ENCODE measurements at places on chromosomes 7 and 10.

DNA sequence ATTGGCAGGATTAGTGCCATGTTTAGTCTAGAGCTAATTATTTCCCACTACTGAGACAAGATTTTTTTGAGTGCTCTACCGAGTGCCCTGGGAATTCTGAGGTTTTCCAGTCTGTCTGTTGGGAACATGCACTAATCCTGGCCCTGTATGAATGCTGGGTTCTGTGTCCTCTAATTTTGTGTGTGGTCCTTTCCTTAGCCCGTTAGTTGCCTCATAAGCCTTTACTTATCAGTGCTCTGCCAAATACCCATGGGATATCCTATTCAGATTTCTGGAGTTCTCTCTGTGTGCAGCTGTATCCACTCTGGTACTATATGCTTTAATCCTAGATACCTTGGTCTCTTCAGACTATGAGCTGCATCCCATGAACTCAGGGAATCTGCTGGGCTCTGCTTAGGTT, 13.1 kb downstream of the CSGALNACT2 start:
- DNase-seq, result no peak

DNA sequence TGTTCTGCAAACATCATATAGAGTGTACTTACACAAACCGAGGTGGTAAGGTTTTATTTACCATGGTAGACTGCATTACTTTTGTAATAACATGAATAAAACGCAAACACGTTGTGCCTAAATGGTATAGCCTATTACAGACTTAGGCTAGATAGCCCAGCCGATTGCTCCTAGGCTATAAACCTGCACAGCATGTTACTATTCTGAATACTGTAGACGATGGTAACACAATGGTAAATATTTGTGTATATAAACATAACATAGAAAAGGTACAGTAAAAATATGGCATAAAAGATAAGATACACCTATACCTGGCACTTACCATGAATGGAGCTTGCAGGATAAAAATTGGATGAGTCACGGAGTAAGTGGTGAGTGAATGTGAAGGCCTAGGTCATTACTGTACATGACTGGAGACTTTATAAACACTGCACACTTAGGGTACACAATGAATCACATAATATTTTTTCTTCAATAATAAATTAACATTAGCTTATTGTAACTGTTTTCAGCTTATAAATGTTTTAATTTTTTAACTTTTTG, 16.3 kb downstream of the AKR1D1 start:
- no peak for DNase-seq

- no peak for DNase-seq
Observed at GRCh38 chr10:6343305-6344010, 140.7 kb downstream of the PFKFB3 start.

GRCh38 chr7:130385600-130386066, 5.3 kb downstream of the CPA1 start:
- no peak for DNase-seq

- no peak for DNase-seq
Observed at GRCh38 chr7:155534691-155535090, 11.7 kb downstream of the CNPY1 start.

DNA sequence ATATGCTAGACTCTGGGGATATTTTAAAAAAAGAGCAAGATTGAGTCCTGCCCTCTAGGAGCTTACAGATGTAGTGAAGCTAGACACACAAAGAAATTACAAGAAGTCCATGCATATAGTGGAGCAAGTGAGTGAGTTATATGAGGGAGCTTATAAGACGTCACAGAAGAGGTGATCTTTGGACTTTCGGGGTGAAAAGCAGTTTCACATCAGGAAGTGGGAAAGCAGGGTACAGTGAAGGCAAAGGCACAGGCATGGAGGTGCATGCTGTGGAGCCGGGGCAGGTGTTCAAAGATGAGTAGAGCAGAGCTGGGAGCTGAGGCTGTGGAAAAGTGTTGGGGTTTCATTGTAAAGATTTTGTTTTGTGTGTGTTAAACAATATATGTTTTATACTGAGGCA, 38.5 kb upstream of the EXOC6 start:
- no peak for DNase-seq

GRCh38 chr10:110864662-110865140, 7.0 kb upstream of the PDCD4 start:
- no peak for DNase-seq

DNA sequence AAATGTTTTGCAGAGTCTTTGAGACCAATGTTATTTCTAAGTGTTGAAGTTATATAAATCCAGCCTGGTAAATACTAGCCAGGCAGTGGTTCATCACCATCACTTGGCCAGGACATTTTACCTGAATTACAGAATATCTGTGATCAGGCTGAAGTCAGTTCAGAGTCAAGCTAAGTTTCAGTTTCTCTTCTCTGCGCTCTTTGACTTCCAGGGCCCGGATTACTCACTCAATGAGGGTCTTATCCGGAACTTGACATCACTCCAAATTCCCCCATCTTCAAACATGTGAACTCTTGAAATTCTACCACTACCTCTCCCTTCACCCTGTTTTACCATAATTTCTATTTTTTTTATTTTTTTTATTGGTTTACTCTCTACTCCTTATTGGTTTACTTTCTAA, 36.6 kb upstream of the CCAR1 start:
- no peak for DNase-seq

GRCh38 chr7:40507166-40507565, 372.4 kb downstream of the SUGCT start:
- no peak for DNase-seq

- DNase-seq, result no peak
Observed at GRCh38 chr10:29243750-29244149, 45.1 kb upstream of the LYZL1 start.

- DNase-seq, result no peak
Observed at GRCh38 chr10:126215746-126216631, 172.3 kb downstream of the ADAM12 start.

GRCh38 chr7:134450294-134451000, 8.5 kb downstream of the AKR1B1 start:
- no peak for DNase-seq

DNA sequence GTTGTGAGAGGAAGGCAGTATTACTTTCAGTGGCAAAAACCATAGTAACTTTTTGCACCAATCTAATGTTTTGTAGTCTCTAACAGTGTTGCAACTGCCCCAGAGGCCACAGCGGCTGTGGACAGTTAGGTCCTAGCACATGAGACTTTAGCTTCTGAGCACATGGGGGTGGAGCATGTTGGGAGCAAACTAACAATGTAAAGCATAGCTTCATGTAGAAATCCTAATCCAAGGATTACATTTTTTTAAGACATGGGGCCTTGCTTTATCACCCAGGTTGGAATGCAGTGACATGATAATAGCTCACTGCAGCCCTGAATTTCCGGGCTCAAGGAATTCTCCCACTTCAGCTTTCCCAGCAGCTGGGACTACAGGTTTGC, 49.0 kb downstream of the LAMB1 start:
- DNase-seq, result no peak

DNA sequence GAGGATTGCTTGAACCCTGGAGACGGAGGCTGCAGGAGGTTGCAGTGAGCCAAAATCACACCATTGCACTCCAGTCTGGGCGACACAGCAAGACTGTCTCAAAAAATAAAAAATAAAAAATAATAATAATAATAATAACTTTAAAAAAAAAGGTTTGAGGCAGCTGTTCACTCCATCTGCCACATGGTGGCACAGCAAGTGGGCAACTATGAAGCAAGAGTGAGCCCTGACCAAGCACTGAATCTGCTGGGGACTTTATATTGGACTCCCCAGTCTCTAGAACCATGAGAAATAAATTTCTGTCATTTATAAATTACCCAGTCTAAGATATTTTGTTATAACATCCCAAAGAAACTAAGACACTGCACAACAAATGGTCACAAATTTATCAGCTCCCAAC, 14.6 kb upstream of the BRI3 start:
- DNase-seq, result no peak

DNA sequence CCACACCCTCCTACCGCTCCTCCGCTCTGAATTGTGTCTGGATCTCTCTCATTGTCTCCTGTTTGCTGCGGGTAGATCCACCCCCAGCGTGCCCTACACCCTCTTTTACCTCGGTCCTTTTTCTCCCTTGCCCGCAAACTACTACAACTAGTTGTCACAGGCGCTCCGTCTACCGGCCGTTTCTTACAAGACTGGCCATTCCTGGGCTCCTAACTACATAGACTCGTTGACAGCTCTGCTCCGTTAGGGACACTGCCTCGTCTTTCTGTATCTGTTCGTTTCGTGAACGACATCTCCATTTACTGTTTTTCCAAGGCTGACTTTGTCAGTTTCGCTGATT, 786 bp downstream of the TAF3 start:
- no peak for DNase-seq

GRCh38 chr7:68699090-68699711, 899.1 kb upstream of the AUTS2 start:
- DNase-seq, result no peak

DNA sequence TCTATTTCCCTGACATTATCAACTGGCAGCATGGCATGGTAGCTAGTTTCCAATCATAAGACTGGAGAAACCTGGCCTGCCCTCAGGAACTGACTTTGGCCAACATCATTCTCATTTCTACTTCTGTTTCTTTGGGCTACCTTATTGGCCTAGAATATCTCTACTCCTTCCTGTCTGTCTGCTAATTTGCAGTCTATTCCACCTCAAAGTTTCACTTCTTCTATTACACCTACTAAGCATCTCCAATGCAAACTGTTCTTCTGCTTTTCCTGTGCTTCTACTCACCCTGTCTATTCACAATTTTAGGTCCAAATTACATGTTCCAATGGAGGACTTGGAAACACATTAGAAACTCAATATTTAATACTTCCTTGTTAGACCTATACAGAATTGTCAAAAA, 65.6 kb downstream of the ZNF503 start:
- DNase-seq, result no peak

DNA sequence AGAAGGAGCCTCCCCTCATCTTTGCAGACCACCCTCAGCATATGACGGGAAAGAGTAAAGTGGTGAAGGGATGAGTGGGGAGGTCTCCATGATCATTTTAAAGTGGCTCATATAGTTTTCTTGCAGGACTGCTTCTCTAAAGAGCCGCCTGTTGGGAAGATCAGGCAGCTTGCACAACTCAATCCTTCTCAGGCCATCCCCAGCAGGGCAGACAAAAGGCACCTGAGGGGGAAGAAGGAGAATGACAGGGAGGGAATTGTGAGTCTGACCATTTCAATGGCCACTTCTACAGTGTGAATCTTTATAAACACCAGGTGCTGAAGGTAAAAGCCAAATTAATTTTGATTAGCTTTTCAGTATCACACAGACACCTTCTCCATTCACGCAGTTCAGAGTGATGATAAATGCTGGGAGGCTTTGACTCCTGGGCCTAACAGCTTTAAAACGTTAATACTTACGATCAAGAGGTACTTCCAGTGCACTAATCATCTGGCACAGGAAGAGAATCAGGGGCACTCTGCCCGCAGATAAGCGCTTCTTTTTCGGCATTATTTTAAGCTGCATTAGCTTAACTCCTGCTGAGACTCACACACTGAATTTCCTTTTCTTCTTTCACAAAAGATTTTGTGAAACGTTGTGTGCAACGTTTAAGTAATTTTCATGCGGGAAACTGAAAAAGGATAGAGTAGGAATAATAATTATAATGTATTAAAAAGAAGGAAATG, 109.5 kb upstream of the LAMB4 start:
- DNase-seq, result no peak

DNA sequence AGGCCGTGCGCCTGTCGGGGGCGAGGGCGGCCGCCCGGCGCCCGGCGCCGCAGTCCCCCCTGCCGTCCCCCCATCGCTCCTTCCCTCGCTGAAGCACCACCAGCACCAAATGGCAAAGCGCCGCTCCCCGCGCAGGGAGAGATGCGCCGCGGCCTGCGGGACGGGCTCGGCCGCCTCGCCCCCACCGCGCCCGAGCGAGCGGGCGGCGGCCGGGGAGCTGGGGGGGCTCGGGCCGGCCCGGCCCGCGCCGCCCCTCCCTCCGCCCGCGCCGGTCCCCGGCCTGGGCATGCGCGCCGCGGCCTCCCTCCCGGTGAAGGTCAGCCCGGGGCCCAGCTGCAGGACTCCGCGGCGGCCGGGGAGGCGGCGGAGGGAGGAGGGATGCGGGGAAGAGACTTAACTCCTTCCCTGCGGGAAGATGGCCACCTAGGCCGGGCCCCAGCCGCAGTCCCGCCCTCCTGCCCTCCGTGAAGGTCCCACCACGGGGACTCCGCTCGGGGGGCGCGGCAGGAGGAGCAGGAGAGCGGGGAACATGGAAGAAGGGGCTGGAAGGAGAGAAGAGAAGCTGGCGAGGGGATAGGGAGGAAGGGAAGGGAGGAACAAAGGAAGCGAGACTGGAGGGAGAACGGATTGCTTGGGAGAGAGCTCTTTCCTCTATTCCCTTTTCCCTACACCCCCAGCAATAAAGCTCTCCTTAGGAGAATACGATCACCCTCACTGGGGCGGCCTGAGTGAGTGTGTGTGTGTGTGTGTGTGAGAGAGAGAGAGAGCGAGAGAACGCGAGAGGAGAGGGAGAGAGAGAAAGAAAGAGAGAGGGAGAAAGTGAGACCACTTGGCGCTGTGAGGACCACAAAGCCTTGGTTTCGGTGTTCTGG, 3.4 kb upstream of the SMARCD3 start:
- peak; percentile 93 for DNase-seq

GRCh38 chr7:7696458-7697119, 21.8 kb downstream of the RPA3 start:
- DNase-seq, result no peak

DNA sequence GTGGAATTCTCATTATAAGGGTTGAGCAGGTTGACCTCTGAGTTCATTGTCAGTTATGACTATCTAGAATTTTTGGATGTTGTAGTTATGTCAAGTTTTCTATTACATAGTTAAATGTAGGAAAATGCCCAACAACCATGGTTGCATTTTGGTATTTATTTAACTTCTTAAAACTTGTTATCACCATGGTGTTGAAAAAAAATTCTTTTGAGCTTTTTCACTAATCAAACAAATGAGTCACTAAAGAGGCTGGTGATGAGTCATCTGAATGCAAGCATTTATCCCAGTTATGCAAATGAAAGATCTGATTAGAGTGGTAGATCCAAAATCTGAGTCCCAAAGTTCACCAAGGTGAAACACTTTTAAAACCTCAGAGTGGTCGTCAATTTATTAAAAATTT, 624.7 kb upstream of the IGFBP3 start:
- DNase-seq, result no peak

GRCh38 chr10:9097206-9097990, 1042.9 kb downstream of the GATA3 start:
- no peak for DNase-seq

GRCh38 chr7:56079450-56080185, 13.1 kb downstream of the PHKG1 start:
- DNase-seq, result no peak

GRCh38 chr10:94315024-94315451, 47.7 kb downstream of the NOC3L start:
- DNase-seq, result no peak

- no peak for DNase-seq
Observed at GRCh38 chr7:40418983-40419382, 284.2 kb downstream of the SUGCT start.

- no peak for DNase-seq
Observed at GRCh38 chr10:122021828-122022227, 32.9 kb downstream of the TACC2 start.

GRCh38 chr10:63166742-63167258, 33.7 kb downstream of the NRBF2 start:
- DNase-seq, result no peak

- DNase-seq, result no peak
Observed at GRCh38 chr10:29105516-29106215, 183.2 kb upstream of the LYZL1 start.

- no peak for DNase-seq
Observed at GRCh38 chr10:61472090-61472674, 19.0 kb upstream of the TMEM26 start.

Measured in D721Med (cell line).